H1 (cell line): ENCODE measurements at places on chromosomes 16 and 17.

DNA sequence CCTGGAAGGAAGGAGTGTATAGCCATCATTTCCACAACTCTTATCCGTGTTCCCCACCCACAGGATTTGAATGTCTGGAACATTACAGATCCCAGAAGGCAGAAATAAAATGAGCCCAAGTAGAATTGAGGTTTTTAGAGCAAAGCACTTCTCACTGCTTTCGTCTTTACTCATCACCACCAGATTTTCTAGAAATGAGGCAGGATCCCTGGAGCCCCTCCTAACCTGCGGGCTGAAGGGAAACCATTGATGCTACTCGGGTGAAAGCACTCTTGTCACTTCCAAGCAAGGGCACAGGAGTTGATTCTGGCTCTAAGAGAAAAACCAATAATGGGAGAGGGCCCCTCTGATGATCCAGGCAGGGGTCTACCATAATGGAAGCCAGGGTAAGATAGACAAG, 2.8 kb upstream of the ALDOC start:
- DNase-seq, result no peak
- no peaks in the 10 kb centered on the region for H3K27me3 ChIP-seq
- H3K4me3 ChIP-seq, result no peak overlapping the region
- no peak overlapping the region for H3K27ac ChIP-seq

- DNase-seq, result no peak
- H3K4me1 ChIP-seq, result no peaks in the 10 kb centered on the region
- no peaks in the 10 kb centered on the region for H3K36me3 ChIP-seq
- no peak overlapping the region for H3K4me3 ChIP-seq
- H3K27ac ChIP-seq, result no peak overlapping the region
- no peaks in the 10 kb centered on the region for H3K27me3 ChIP-seq
Measured at GRCh38 chr16:62156971-62157370, 120.7 kb upstream of the CDH8 start.

- H3K27me3 ChIP-seq, result no peaks in the 10 kb centered on the region
- no peaks in the 10 kb centered on the region for H3K4me1 ChIP-seq
- peak overlapping the region; percentile 80 for H3K4me3 ChIP-seq
- H3K36me3 ChIP-seq, result peaks cover 42% of the 10 kb centered on the region
- peak overlapping the region; percentile 79 for H3K27ac ChIP-seq
Measured at GRCh38 chr17:42577140-42577531, 393 bp downstream of the PSMC3IP start.

- H3K36me3 ChIP-seq, result no peaks in the 10 kb centered on the region
- no peak overlapping the region for H3K27ac ChIP-seq
- peak; percentile 41 for DNase-seq
- H3K4me3 ChIP-seq, result no peak overlapping the region
Measured at GRCh38 chr17:29238133-29238850, 8.4 kb upstream of the CRYBA1 start.

DNA sequence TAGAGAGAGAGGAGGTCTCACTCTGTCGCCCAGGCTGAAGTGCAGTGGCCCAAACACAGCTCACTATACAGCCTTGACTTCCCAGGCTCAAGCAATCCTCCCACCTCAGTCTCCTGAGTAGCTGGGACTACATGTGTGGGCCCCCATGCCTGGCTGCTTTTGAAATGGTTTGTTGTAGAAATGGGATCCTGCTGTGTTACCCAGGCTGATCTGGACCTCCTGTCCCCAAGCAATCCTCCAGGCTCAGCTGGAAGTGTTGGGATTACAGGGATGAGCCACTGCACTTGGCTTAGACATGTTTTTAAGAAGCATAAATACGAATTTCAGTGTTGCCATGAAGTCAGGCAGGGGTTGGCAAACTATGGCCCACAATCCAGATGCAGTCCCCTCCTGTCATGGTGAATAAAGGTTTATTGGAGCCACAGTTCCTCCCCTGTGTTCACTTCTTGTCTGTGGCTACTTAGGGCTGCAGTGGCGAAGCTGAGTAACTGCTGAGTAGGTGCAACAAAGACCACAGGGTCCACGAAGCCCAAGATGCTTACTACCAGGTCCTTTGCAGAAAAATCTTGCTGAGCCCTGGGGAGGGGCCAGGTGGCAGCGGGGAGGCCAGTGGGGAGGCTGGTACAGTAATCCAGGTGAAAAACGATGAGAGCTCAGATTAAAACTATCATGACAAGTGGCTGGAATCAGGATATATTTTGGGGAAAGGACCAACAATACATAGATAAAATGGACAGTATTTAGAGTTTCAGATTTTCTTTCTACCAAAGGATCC, 35.2 kb downstream of the TNFRSF13B start:
- H3K27me3 ChIP-seq, result no peaks in the 10 kb centered on the region
- H3K4me1 ChIP-seq, result peaks cover 2% of the 10 kb centered on the region
- no peak overlapping the region for H3K4me3 ChIP-seq
- no peaks in the 10 kb centered on the region for H3K36me3 ChIP-seq
- H3K27ac ChIP-seq, result no peak overlapping the region
- no peak for DNase-seq

- no peak overlapping the region for H3K27ac ChIP-seq
- peaks cover 5% of the 10 kb centered on the region; the same call in 1 of the 2 replicates for H3K27me3 ChIP-seq
- no peaks in the 10 kb centered on the region for H3K36me3 ChIP-seq
Measured at GRCh38 chr17:2855063-2855600, 58.9 kb downstream of the RAP1GAP2 start.

DNA sequence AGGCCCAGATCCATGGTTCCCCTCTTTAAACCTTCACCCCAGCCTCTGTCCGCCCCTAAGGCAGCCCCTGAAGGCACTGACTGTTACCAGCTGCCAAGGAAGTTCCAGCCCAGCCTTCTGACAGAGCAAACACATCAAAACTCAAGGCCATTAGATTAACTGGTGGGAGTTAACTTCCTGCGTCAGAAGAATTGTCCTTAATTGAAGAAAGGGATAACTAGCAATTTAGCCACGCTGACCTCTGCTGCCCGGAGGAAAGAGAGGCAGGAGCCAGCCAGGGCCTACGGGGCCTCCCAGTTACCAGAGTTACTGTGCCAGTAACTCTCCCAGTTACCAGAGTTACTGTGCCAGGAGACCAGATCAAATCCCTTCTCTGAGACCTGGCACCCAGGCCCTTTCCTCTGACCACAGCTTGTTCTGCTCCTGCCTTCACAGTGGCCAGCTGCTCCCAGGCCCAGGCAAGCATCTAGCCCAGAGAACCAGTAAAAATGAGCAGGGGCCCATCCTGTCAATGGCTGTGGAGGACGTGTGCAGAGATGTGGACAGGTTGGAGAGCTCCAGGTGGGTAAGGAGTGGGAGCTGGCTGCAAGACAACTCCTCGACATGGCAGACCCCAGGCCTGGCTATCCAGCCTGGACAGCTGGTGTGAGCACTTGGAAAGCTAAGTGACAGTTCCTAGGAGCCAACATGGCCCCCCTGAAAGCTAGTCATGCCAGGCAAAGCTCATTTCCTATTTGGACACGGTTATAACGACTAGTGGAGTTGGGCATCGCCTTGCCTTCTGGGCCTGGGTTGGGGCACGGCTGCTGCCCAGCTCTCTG, 2.8 kb upstream of the PITPNM3 start:
- DNase-seq, result no peak
- H3K4me3 ChIP-seq, result no peak overlapping the region
- peaks cover 38% of the 10 kb centered on the region for H3K27me3 ChIP-seq
- H3K4me1 ChIP-seq, result peaks cover 11% of the 10 kb centered on the region
- H3K27ac ChIP-seq, result no peak overlapping the region
- H3K36me3 ChIP-seq, result no peaks in the 10 kb centered on the region

DNA sequence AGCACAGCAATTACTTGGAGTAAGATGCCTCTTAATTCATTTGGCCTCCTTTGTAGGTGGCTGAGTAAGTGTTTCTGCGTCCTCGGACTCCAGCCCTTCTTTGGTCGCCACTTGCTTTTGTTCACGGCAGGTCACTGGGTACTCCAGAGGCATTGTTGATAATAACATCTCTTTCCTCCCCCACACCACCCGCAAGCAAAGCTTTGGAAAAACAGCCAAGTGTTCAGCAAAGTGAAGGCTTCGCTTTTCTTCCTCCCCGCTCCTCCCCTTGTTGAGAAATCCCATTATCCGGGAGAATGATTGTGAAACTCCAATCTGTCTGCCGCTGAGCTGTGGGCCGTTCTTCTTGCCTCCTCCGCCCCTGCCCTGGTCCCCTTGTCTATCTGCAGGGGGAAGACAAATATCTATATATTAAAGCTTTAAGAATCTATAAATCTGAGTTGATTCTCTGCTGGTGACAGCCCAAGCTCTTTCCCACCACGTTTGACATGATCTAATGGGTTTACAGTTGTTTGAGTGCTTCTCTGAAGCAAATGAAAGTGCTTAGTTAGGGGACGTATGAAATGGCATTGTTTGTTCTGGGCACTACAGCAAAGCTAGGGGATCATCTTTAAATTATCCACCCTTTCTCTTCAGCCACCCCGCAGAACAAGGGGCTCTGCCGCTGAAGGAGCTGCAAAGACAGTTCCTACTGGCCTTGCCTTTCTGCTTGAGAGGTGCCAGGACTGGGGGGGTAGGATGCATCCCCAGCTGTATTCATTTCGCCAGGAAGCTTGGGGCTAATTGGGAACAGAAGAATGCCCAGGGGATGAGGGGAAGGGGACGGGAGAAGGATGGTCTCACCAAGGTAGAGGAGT, 167.1 kb downstream of the CCDC182 start:
- no peaks in the 10 kb centered on the region for H3K27me3 ChIP-seq
- H3K4me3 ChIP-seq, result no peak overlapping the region
- no peak for DNase-seq
- no peaks in the 10 kb centered on the region for H3K36me3 ChIP-seq

DNA sequence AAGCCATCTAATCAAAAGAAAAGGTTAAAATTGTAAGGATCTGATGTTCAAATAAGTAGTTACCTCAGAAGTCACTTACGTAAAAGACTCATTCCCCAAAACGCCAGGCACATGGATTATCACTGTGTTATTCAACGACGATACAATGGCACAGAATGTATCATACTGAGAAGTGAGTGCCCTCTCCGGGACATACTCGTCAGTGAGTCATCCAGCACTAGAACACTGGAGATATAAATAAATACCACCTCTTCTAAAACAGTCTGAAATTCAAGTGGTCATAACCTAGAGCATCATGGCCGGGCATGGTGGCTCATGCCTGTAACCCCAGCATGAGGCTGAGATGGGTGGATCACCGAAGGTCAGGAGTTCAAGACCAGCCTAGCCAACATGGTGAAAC, 24.9 kb downstream of the USP31 start:
- H3K4me3 ChIP-seq, result no peak overlapping the region
- no peaks in the 10 kb centered on the region for H3K27me3 ChIP-seq
- H3K27ac ChIP-seq, result no peak overlapping the region
- no peak for DNase-seq

DNA sequence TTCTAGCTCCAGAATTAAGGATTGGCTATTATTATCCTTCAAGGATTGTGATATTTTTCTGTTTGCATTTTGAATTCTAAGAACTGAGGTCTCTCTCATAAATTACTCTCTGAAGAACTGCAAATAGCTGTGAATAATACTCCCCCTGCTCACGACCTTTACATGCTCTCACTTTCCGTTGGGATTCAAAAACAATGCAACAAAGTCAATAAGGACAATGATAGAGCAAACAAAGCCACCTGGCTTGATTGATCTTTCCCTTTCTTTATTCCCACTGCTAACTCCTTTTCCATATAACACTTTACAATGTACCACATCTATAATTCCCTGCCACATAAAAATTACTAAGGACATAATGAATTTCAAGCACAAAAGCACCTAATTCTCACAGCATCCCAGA, 523.0 kb upstream of the CA10 start:
- H3K27ac ChIP-seq, result no peak overlapping the region
- no peak for DNase-seq
- H3K36me3 ChIP-seq, result no peaks in the 10 kb centered on the region
- no peaks in the 10 kb centered on the region for H3K4me1 ChIP-seq

DNA sequence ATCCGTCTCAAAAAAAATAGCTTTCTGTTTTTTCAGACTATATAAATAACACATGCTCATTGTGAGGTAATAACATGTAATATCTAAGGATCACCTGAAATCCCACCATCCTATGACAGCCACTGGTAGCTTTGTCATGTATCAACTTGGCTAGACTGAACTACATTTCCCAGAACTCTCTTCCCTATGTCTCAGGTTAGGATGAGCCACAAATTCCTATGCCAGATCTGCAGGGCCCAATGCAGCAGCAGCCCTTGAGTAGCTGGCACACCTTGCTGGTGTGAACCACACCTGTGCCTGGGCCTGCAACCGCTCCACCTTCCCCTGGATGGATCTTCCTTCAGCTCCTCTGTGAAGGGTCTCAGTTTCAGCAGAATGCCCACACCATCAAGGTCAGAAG, 28.1 kb downstream of the OGFOD1 start:
- H3K4me1 ChIP-seq, result no peaks in the 10 kb centered on the region
- H3K27ac ChIP-seq, result no peak overlapping the region
- no peak overlapping the region for H3K4me3 ChIP-seq

- peaks cover 6% of the 10 kb centered on the region; the same call in 1 of the 2 replicates for H3K4me1 ChIP-seq
- H3K36me3 ChIP-seq, result no peaks in the 10 kb centered on the region; the same call in 1 of the 2 replicates
- H3K4me3 ChIP-seq, result no peak overlapping the region
- H3K27ac ChIP-seq, result no peak overlapping the region
Measured at GRCh38 chr16:30004424-30004776, 6.4 kb downstream of the DOC2A start.

DNA sequence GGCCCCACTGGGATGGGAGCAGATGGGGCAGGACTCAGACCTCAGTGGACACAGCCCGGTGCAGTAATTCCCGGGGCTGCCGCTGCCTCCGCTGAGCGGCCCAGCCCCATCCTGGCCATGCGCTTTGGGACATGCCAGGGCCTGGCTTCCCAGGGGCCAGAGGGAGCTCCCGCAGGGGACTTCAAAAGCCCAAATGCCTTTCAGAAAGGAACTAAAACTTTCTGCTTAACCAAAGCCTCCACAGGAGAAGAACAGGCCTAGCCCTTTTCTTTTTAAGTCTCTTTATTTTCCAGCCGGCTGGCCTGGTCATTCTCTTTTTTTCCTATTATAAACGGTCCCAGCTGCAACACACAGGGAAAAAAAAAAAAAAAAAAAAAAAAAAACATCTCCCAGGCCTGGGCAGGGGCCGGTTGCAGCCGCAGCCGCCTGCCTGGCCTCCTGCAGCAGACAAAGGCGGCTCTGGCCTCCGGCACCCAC, 10.7 kb upstream of the ZNF423 start:
- peaks cover 6% of the 10 kb centered on the region for H3K27me3 ChIP-seq
- DNase-seq, result peak; percentile 63
- H3K4me1 ChIP-seq, result peaks cover 19% of the 10 kb centered on the region
- no peaks in the 10 kb centered on the region for H3K36me3 ChIP-seq
- no peak overlapping the region for H3K27ac ChIP-seq

GRCh38 chr17:81509207-81509971, 3.2 kb downstream of the ACTG1 start:
- H3K4me3 ChIP-seq, result peak overlapping the region; percentile 75; the same call in 1 of the 2 replicates
- H3K36me3 ChIP-seq, result peaks cover 27% of the 10 kb centered on the region
- H3K27me3 ChIP-seq, result no peaks in the 10 kb centered on the region

GRCh38 chr17:58818654-58819053, 63.0 kb downstream of the PPM1E start:
- no peak overlapping the region for H3K27ac ChIP-seq
- H3K27me3 ChIP-seq, result no peaks in the 10 kb centered on the region
- no peaks in the 10 kb centered on the region for H3K4me1 ChIP-seq
- H3K36me3 ChIP-seq, result no peaks in the 10 kb centered on the region
- H3K4me3 ChIP-seq, result no peak overlapping the region

DNA sequence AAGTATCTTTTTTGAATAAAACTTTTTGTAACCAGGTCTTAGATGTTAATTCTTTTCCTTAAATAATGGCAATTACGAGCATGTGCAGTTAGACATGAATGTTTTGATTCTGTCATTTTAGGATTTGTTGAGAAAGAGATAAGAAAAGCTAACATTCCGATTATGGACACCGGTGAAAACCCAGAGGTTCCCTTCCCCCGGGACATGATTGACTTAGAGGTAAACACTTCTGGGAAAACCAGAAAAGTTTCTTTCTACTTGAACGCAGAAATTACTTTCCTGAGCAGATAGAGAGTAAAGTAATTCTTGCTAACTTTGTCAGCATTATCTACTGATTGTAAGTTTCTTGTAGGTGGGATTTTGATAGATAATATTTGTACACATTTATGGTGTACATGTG, 9.2 kb downstream of the ATP6V0A1 start:
- no peak for DNase-seq
- H3K27ac ChIP-seq, result no peak overlapping the region
- H3K4me3 ChIP-seq, result no peak overlapping the region
